ENCODE measurements at places on chromosomes 6 and 20. TPM values are rescaled to one million over a fixed set of nuclear protein-coding genes. Genes with fewer than 3 reads are reported as not detected.

ZFP64 gene
- 156 TPM for total RNA-seq

DNA sequence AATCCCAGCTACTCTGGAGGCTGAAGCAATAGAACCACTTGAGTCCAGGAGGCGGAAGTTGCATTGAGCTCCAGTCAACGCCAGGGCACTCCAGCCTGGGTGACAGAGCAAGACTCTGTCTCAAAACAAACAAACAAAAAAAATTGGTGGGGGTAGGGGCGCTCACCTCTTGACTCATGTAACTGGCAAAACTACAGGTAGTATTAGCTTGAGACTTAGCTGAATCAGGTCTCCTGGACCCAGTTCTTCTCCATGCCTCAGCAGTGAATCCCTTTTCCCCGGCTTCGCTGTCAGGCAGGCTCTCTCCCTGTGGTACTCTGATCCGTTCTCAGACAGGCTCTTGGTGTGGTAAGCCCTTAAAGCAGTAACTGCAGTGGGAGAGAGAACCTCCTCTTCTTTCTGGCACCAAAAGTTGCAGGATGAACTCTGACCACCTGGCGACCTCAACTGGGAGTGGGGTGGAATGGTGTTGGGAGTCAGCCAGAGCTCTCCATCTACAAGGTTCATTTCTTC, 12.9 kb downstream of the SLC9A8 start:
- DNase-seq = no peak

TAAR6 gene
- total RNA-seq = not detected

- no peak for DNase-seq
Observed at GRCh38 chr6:66838764-66839163, 1131.7 kb upstream of the EYS start.

MAD2L1BP gene
- 59.0 TPM for total RNA-seq

PRSS35 gene
- total RNA-seq = 0.07 TPM

GRCh38 chr6:23964865-23965264, 161.2 kb upstream of the NRSN1 start:
- DNase-seq = no peak

DNA sequence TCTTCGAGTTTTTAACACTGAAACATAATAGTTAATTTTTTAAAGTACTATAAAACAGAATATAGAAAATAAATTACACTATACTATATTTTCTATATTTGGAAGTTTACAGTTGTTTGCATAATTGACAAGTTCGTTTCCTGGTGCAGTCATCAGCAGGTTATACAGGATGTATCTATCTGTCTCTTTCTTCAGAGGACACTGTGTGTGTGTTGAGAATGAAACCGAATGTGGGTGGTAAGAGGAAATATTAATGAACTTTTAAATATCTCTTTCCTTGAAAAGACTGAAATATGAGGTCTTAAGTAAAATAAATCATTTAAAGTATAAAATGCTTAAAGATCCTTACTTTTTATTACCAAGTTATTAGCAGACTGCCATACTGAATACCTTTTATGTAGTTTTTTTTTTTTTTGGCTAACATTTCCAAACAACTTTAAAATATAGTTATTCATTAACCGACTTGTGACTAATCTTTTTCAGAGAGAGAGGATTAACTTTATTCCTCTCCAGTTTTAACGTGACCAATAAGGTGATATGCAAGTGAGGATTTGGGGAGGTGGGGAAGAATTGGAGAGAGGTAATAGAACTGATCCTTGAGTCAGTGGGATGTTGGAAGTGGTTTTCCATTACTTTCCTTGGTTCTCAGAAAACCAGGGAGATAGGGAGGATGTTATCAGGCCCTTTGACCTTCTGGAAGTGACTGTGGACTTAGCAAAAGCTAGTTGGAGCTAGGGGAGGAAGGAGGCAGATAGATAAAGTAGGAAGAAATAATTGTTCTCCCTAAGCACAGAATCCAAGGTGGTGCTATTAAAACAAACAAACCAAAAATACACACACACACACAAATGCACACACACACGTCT, 380.0 kb upstream of the FLRT3 start:
- DNase-seq = no peak

Measured in G401 (cell line).